Prostate gland (tissue), 2 donors: ENCODE measurements at places on chromosomes 6 and 20.

DNA sequence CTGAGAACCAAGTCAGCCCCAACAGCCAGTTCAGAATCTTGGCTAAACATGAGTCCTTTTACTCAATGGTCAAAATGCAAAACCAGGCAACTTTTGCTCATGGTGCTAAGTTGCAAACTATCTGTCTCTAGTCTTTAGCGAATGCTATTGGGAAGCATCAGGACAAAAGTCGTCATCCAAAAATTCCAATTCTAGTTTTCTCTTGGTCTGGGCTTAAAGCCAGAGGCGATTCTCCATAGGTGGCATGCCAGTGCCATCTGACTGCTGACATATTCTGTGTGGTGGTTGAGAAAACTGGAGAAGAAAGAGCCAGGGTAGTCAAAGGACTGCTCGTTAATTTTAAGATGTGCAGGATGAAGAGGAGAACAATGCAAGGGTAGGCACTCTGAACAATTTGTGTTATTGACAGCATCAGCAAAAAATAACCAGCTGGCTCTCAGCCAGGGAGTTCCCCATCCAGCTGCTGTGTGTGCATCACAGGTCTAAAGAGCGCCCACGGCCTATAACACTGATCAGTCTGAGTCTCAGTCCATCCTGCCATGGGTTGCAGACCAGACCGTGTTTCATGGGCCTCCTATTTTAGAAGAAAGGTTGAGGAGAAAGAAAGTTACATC, 313.6 kb downstream of the ALDH8A1 start:
- DNase-seq, result no peak

DNA sequence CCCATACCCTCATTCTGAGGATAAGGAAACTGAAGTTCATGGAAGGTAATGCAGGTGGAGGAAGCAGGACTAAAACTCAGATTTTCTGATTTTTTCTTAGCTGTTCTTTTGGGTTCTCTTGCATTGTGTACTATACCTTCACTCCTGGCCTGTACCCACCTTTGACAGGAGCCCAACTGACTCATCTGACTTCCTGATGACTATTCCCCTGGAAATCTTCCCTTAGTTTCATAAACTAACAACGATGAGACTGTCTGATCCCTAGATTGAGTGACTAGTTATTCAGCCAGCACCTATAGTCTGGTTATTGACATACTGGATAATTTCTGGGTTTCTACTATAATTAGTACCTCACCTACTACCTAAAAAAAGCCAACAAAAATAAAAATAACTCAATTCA, 10.1 kb downstream of the CRYBG1 start:
- DNase-seq, result no peak

DNA sequence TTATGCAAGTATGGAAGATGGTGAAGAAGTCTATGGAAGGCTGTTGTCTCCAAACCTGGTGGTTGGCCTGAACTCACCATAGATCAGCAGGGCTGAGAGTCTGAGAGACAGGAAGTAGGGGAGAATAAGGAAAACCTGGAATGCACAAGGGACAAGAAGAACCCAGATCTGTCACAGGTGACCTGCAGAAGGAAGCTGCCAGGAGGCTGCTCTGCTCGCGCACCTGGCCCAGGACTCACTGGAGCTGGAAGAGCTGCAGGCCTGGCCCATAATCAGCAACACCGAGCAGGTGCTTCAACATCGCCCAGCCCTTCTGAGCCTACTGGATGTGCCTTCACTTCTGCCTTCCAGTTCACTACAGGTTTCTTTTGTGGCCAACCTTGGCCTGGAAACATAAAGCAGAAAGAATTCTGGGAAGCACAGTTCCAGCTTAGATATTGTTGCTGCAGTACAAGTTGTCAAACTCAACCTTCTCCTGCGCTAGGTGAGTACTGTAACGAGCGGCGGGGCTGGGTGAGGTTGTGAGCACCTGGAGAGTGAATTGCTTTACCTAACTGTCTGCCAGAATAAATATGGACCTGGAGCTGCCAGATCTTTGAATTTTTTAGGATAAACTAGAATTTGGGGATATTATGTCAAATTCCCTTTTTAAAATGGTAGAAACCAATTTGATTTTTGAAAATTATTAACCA, 82.4 kb downstream of the CDH26 start:
- DNase-seq, result no peak

- DNase-seq, result peak; percentile 85
Observed at GRCh38 chr20:44728801-44729443, 13.8 kb downstream of the CCN5 start.

DNA sequence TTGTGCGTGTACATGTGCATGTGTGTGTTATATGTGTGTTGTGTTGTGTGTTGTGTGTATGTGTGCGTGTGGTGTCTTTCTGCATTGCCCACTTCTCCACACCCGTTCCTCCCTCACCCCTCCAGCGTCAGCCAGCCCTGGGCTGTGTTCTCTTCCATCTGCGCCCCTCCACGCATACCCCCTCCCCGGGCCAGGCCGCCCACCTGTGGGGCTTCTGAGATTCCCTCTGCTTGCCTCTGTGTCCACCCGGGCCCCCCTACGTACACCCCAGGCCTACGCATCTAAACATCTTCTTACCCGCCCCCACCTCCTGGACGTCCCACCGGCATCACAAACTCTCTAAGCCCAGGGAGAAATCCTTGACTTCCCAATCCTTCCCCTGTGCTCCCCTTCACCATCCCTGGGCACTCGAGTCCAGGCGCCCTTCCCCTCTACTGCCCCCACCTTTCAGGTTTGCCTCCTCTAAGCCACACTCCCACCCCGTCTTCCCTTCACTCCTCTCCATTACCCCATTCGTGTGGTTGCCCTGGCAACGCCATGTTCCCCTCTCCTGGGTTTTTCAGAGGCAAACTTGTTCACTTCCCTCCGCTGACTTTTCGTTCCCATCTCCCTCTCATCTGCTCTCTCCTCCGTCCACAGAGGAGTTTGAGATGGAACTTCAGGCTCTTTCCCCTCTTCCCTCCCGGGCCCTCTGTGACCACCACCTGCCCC, 81.7 kb upstream of the NNAT start:
- DNase-seq, result no peak

DNA sequence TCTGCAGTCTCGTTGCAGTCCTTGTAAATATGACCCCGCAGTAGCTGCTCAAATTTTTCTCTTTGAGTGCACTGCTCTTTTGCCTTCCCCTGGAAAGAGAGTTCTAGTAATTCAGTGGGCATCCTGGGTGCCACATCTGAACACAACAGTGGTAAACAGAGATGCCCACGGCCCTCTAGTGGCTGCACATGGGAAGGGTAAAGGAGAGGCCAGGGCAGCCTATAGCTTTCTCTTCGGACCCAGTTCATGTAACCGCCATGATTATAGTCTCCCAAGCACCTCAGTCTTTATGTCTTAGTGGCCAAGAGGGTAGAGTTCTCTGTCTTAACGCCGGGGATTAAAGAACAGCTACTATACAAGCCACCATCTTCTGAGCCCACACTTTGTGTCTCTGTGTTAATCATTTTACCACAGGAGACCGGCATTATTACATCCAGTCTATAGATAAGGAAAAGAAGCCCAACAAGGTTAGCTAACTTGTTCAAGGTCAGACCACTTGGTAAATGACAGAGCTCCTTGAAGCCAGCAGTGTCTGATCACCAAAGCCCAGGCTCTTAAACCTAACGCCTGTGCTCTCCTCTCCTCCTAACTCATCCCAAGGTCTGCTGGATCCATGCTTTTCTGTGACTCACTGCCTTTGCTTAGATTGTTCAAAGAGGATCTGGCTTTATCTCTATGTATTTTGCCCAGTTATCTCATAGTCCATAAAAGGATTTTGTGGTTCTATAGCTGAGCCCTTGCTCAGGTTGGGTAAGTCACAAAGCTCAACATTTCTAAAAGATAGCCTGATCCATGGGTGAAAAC, 81.8 kb downstream of the ISM1 start:
- no peak for DNase-seq

DNA sequence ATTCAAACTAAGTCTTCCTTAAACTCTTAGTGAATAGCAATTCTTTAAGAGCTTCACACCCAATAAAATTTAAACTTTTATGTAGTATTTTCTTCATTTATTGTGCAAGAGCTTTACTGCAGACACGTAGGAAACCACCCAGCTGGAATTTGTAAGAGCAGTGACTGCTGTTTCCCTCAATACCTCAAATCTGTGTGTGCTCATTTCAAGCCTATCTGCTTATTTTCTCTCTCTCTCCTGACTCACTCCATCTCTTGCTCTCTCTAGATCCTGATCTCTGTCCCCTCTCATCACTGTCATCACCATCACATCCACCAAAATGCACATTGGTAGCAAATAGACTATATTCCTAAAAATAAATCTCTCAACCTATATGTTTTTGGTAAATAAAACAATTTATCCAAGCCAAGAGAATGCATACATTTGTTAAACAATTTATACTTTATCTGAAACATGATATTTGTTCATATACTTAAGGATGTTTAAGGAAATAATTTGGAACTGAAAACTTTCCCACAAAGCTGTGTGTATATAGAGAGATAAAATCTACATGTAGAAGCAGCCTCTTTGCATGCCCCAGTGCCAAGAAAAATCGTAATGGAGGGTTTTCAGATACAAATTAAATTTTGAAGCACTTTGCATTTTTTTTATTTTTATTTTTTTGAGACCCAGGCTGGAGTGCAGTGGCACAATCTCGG, 273.0 kb downstream of the TFAP2A start:
- DNase-seq, result no peak

DNA sequence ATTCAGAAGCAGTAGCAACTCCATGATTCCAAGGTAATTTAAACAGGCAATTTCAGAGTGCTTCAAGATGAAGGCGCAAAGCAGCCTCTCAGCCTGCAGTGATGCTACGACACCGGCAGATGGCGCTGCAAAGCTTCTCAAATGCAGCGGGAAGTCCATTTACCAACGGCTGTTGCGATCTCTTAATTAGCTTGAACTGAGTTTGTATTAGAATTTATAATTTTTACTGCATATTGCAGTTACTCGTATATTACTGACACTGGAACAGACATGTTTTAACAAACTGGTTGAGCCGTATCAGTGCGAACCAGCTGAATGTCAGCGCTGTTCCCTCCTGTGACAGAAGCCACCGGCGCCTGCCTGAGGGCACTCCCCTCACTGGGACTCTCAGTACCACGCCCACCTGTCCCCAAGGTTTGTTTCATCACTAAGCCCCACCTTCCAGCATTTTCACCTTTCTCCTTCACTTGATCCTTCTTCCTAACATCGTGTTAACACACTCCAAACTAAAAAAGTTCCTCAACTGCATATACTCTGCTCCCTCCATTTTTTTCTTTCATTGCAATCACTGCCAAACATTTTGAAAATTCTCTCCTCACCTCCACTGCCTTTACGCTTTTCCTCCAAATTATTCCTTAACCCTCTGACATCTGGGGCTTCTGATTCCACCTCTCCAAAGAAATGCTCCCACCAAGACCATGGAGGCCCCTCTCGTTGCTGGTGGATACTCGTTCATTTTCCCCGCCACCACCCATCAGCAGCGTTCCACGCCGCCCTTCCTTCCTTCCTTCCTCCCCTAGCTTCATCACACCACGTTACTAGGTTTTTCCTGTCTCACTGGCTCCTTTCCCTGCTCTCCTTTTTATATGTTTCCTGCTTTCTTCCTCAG, 14.5 kb downstream of the GNL1 start:
- peak; percentile 74 for DNase-seq

DNA sequence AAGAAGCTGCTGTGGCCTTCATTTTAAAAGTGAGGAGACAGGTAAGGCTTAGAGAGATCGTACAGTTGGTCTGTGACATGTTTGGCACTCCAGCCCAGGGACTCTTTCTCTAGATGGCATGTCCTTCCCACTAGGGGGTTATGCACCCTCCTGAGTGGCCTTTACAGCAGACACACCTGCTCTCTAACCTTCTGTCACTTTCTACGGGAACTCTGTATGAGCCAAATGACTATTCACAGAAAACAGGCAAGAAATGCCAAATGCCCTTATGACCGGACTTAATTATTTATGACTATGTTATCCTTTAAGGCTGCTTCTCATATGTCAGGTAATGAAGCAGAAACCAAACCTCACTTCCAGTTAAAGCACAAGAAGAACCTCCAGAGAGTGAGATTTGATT, 91.2 kb downstream of the MAP3K5 start:
- no peak for DNase-seq

DNA sequence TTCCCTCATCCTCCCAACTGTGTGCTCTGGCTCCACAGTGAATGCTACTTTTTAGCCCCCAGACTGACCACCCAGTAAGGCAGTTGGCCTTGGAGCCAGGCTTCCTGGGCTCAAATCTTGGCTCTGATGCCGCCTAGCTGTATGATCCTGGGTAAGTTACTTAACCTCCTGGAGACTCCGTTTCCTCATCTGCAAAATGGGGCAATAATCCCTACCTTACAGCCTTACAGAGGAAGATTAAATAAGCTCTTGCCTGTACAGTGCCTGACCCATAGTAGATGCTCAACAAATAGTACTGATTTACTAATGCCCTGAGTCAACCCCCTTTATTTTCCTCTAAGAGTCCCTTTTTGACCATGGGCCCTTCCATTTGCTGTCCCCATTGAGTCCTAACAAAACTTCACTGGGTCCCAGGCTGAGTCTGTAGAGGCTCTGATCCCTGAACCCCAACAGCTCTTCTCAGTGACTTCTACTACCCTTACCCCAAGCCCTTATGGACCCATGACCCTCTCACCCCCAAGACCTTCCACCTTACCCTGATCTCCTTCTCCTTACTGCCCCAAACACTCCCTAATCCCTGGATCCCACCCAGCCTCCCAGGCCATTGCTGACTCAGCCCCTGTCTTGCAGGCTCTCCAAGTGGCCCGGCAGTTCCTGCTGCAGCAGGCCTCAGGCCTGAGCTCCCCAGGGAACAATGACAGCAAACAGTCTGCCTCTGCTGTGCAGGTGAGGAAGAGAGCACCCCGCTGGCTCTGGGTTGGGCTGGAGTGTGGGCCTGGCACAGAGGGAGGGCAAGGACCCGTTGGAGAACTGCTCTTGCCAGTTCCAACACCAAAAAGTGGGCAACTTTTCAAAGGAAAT, 31.4 kb downstream of the FOXP4 start:
- peak; percentile 85 for DNase-seq

- DNase-seq, result no peak
Observed at GRCh38 chr6:146498309-146498708, 45.3 kb upstream of the RAB32 start.

DNA sequence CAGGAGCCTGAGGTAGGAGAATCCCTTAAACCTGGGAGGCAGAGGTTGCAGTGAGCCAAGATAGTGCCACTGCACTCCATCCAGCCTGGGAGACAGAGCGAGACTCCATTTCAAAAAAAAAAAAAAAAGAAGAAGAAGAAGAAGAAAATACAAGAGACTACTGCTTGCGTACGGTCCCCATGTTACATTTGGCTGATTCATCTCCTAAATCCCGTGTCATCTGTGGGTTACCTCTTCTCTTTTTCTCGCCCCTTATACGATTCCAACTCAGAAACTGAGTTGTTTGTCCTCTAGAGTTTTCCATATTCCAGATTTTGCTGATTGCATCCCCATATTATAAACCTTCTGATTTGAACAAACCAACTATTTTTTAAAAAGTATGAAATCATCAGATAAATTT, 62.4 kb upstream of the NELFCD start:
- no peak for DNase-seq

- no peak for DNase-seq
Observed at GRCh38 chr20:31472395-31473330, 2.3 kb downstream of the DEFB124 start.
